Natural killer cell treated with Interleukin-12 subunit alpha and Interleukin-12 subunit beta and Interleukin-15 and Interleukin-18, amount 100 ng/mL, for 72 hours (primary cell): ENCODE measurements at places on chromosomes 4 and X. TPM values are rescaled to one million over a fixed set of nuclear protein-coding genes. Genes with fewer than 3 reads are reported as not detected.

PAGE4 gene
- not detected for total RNA-seq

DNA sequence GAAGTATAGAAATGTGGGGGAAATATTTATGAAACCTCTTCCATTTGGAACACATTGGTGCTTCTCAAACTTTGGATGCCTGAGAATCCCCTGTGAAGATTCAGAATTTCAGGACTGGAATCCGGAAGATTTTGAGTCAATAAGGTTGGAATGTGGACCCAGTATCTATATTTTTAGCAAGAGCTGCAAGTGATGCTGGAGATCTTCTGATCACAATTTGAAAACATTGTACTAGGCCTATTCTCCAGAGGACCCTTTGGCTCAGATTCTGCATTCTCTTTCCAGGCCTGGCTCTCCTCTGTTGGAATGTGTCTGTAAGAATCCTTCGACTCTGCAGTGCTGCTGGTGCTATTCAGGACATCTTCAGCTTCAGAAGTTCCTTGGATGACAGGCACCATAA is 2.4 kb upstream of the PKD2 start:
- no peak for DNase-seq

GRCh38 chr4:108345862-108346817 is 177.4 kb upstream of the LEF1 start:
- no peak for DNase-seq

- no peak for DNase-seq
Observed at GRCh38 chr4:6855692-6856297, 53.8 kb upstream of the TBC1D14 start.

- DNase-seq, result no peak
Observed at GRCh38 chrX:43718546-43718945, 62.4 kb downstream of the MAOA start.

DNA sequence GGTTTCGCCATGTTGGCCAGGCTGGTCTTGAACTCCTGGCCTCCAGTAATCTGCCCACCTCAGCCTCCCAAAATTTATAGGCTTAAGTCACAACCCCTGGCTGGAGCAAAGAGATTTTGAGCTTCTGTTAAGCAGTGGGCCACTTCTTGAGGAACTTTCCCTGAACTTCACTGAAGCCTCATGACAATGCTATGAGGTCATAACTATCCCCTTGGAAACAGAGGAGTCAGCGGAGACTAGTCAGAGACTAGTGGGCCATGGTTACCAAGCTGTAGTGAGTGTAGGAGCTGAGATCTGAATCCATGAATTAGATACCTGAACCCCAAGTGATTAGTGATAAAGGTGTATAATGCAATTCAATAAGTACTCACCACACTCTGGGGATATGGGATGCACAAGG is 145.1 kb upstream of the MSX1 start:
- DNase-seq, result no peak

DNA sequence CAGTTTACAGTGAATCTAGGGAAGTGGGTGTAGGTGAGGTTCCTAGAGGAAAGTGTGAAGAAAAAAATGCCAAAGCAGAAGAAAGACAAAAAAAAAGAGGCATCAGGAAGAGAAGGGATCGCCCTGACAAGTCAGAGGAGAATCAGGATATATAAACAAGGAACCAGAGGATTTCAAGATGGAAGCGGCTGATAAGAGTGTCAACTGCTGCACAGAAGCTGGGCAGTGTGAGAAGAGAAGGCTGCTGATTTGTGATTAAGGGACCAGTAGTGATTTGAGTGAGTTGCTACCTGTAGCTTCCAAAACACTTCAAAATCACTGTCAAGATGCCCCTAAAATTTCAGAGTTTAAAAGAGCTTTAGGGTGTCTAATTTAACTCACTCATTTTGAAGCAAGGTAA is 258.2 kb downstream of the PPP3CA start:
- no peak for DNase-seq

DNA sequence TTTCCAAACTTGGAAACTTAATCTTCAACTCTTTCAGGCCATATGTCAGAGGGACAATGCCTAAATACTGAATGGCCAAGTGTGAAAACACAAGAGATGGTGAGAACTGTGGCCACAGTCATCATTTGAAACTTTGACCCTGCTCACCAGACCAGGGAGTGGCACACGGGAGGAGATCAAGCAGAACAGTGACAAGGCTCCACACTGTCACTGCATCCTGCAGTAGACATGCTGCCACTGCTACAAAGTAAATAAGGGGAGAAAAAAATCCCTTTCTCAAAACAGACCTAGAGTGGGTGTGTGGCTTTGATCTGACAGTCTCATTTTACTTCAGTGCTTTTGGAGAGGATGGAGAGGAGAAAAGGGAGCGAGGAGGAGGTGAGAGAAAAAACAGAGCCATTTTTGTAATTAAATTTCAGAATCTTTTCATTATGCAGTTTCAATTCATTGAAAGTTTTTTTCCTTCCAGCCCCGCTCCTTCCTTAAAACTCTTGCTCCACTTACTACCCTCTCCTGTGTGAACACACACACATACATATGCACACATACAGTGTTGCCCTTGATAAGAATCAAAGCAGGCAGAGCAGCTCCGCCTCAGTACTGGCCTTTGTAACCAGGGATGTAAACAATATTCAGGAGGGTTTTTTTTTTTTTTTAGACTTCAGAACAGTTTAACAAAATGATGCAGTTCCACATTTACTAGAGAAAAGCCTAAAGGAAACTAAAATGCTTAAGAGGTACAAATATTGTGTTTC is 34.4 kb downstream of the NEXMIF start:
- no peak for DNase-seq

DNA sequence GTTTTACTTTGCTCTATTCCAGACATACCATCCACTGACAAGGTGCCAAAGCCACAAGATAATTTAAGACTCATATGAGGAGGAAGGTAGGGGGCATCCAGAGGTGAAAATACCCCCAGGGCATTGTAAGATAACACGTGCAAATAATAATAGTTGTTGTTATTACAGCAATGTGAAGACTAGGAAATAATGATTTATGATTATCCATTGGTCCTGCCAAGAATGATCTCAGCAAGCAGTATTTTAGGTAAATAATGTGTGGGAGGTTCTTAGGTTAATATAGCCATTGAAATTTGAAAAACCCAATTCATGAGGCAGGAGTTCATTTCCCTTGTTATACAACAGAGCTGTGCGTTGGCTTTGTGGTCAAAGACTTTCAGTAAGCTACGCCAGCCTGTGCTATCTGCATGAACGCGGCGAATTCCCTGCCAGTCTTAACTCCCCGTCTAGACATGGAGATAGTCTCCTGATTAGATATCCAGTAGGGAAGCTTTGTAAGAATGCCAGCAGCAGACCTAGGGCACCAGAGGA is 47.2 kb upstream of the MXRA5 start:
- DNase-seq, result no peak

GRCh38 chr4:124710911-124711310 is 1.6 kb downstream of the ANKRD50 start:
- no peak for DNase-seq

DNA sequence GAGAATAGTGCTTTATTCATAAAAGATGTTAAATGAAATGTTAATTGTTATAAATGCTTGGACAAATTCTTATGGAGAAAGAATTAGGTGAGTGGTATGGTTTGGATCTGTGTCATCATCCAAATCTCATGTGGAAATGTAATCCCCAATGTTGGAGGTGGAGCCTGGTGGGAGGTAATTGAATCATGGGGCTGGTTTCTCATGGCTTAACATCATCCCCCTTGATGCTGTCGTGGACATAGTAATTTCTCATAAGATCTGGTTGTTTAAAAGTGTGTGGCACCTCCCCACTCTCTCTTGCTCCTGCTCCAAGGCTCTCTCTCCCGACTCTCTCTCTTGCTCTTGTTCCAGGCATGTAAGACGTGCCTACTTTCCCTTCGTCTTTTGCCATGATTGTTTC is 22.5 kb downstream of the GYPE start:
- DNase-seq, result no peak

DNA sequence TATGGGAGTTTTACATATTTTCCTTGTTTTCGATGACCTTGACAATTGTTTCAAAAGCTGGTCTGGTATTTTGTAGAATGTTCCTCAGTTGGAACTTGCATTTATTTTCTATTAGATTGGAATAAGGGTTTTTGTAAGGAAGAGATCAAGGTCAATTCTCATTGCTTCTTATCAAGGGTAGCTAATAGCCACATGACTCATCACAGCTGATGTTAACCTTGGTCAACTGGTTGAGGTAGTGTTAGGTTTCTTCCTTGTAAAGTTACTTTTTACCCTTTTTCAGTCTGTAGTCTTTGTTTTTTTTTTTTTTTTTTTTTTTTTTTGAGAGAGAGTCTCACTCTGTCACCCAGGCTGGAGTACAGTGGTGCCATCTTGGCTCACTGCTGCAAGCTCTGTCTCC is 257.2 kb downstream of the SNCA start:
- no peak for DNase-seq

GRCh38 chrX:26352891-26353430 is 137.0 kb downstream of the MAGEB5 start:
- no peak for DNase-seq

GRCh38 chrX:15143050-15143824 is 126.6 kb downstream of the ASB9 start:
- no peak for DNase-seq

UGT2B7 gene
- not detected for total RNA-seq

AMOT gene
- total RNA-seq, result 0.14 TPM

STK32B gene
- not detected for total RNA-seq

- DNase-seq, result no peak
Observed at GRCh38 chr4:72394012-72394663, 174.9 kb downstream of the ADAMTS3 start.

GRCh38 chrX:19761554-19762295 is 125.7 kb downstream of the SH3KBP1 start:
- no peak for DNase-seq

GRCh38 chrX:44723426-44723825 is 120.4 kb upstream of the DUSP21 start:
- DNase-seq, result no peak

DNA sequence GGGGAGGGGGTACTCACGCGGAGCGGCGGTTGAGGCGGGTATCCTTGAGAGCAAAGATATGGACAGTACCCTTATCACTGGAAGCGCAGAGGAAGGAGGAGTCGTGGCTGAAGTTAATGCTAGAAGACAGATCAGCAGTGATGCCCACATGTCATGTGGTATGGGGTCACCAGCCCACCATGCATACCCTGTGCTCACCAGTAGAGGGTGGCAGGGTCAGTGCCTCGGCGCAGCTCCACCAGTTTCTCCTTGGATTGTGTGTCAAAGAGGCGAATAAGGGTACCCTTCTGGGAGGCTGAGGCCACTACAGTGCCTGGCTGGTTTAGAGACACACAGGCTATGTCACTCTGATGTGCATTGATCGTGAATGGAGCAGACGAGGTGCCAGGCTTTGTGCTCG is 1.5 kb upstream of the PRAF2 start:
- DNase-seq, result no peak

FAM241A gene
- 16.0 TPM for total RNA-seq

C4orf50 gene
- 6.9 TPM for total RNA-seq

CISD2 gene
- 31.1 TPM for total RNA-seq

DNA sequence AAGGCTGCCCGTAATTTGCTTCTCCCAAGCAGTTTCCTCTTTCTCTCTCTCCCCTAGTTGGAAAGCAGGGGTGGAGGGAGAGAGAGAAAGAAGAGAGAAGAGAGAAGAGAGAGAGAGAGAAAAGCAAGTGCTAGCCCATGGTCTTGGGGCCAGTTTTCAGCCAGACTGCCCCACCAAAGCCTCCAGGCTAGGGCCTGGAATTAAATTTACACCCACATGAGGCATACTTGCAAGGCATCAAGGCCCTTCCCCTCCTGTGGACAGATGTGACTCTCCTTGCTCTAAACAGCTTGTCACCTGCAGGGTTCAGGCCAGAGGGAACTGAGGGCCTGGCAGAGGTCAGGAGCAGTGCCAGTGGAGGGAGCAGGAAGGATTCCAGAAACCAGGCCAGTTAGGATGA is 1.7 kb upstream of the CXCR3 start:
- DNase-seq, result no peak

- no peak for DNase-seq
Observed at GRCh38 chr4:55912249-55912648, 36.5 kb upstream of the CEP135 start.

XAGE1A gene
- not detected for total RNA-seq

GRCh38 chrX:148659481-148659880 is 159.1 kb downstream of the AFF2 start:
- no peak for DNase-seq

PDLIM3 gene
- not detected for total RNA-seq

SPACA5 gene
- not detected for total RNA-seq

DNA sequence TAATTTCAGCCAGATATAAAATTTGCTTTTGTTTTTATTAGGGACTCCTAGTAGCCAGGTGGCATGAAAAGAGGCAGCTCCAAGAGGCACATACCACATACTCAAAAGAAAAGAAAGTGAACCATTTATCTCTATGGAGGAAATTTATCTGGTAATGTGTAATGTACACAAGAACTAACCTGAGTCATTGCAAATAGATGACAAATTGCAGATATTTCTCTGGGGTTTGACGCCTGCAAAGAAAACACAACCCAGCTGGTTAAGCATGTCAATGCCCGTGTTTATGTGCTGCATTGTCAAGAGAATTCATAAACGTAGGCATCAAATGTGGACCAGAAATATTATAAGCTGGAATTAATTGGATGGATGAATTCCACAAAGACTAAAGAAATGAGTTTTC is 46.9 kb upstream of the PHKA2 start:
- DNase-seq, result no peak

GRCh38 chr4:87260477-87260876 is 40.1 kb upstream of the KLHL8 start:
- DNase-seq, result no peak

DNA sequence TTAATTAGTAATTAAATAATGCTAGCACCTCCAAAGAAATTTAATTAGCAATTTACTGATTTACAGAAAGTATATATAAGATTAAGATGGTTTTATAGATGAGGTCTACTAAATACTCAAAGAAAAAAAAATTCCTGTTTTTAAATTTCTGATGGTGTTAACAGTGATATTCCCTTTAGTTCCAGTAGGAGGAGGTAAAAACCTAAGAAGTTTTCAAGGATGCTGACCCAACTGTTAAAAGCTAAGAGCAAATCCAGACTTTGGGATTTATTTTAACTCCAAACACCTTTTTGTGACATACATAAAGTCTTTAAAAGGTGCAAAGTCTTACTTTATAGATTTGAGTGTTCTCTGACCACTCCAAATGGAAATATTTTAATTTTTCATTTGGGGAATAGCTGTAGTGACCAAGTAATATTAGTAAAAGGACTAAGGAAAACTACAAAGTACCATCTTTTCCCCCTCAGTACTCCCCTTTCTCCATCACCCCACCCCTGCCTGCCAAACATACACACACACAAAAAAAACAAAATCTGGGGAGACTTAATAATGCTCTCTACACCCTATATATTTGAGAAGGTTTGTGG is 34.2 kb upstream of the CSN1S1 start:
- DNase-seq, result no peak

APEX2 gene
- 34.1 TPM for total RNA-seq

EDNRA gene
- not detected for total RNA-seq

DNA sequence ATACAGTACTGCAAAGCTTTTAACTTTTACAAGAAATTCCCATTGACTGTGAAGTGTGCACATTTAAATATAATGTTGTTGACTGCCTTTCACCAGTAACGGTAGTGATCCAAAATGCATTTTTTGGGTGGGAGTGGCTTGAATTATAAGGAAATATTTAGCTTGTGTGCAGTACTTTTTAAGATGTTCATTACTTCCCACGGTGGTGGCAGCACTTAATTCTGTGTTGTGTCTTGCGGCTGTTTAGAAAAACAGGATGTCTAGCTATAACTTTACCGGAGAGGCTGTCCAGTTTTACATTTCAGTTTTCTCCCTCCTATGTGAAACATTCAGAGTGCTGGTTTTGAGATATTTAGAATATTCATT is 1.7 kb downstream of the TMEM131L start:
- DNase-seq, result no peak

GRCh38 chrX:19886883-19887531 is 393 bp downstream of the SH3KBP1 start:
- DNase-seq, result peak; percentile 71
